ENCODE measurements at places on chromosomes 7 and 10. TPM values are rescaled to one million over a fixed set of nuclear protein-coding genes. Genes with fewer than 3 reads are reported as not detected.

Gene BMPER
- total RNA-seq = 0.20 TPM

Gene PMS2
- total RNA-seq = 18.4 TPM

Gene TMEM225B
- total RNA-seq = not detected

Gene EN2
- 0.15 TPM for total RNA-seq

Gene PDGFA
- 34.3 TPM for total RNA-seq

Gene RBM20
- 0.17 TPM for total RNA-seq

Gene THSD7A
- total RNA-seq = 0.88 TPM

Gene HOXA11
- not detected for total RNA-seq

Gene FAM107B
- total RNA-seq = 24.5 TPM

Gene CFTR
- total RNA-seq = 1.1 TPM

DNA sequence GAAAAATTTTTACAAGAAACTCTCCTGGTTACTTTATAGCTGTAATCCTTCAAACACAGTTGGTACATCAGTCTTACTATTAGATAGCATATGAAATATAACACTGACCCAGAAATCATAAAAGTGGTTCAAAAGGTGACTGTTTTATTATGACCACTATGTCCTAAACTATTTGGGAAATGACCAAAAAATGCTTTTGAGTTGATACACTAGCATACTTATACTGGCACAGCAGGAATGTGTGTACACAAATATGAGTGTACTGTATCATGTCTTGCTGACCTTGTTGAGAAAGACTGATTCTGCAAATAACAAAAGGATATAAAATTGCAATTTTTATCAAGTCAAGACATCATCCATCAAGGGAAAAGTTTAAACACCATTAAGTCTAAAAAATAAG lies 24.3 kb downstream of the CSTF2T start:
- no peaks in the 10 kb centered on the region for H3K36me3 ChIP-seq
- no peak overlapping the region for H3K27ac ChIP-seq
- no peaks in the 10 kb centered on the region for H3K27me3 ChIP-seq
- no peaks in the 10 kb centered on the region for H3K4me1 ChIP-seq
- no peak overlapping the region for H3K4me3 ChIP-seq

- peaks cover 8% of the 10 kb centered on the region for H3K27me3 ChIP-seq
- H3K36me3 ChIP-seq = no peaks in the 10 kb centered on the region
- H3K4me1 ChIP-seq = peaks cover 6% of the 10 kb centered on the region
- peak overlapping the region; percentile 79 for H3K4me3 ChIP-seq
- no peak overlapping the region for H3K27ac ChIP-seq
- peak; percentile 68 for DNase-seq
Measured at GRCh38 chr7:26857506-26858240, 6.7 kb downstream of the SKAP2 start.

DNA sequence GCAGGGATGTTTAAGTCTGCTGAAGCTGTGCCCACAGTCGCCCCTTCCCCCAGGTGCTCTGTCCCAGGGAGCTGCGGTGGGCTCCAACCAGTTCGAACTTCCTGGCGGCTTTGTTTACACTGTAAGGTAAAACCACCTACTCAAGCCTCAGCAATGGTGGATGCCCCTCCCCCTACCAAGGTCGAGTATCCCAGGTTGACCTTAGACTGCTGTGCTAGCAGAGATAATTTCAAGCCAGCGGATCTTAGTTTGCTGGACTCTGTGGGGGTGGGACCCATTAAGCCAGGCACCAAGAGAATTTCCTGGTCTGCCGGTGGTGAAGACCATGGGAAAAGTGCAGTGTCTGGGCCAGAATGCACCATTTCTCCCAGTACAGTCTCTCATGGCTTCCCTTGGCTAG lies 56.0 kb downstream of the CCDC7 start:
- DNase-seq = peak; percentile 37
- H3K4me1 ChIP-seq = no peaks in the 10 kb centered on the region
- H3K4me3 ChIP-seq = no peak overlapping the region
- no peaks in the 10 kb centered on the region for H3K27me3 ChIP-seq

- no peak overlapping the region for H3K27ac ChIP-seq
- peak overlapping the region; percentile 71 for H3K4me3 ChIP-seq
- H3K27me3 ChIP-seq = peaks cover 89% of the 10 kb centered on the region
- H3K4me1 ChIP-seq = no peaks in the 10 kb centered on the region
- DNase-seq = no peak
- no peaks in the 10 kb centered on the region for H3K36me3 ChIP-seq
Measured at GRCh38 chr10:117547016-117547715, 4.6 kb downstream of the EMX2 start.

DNA sequence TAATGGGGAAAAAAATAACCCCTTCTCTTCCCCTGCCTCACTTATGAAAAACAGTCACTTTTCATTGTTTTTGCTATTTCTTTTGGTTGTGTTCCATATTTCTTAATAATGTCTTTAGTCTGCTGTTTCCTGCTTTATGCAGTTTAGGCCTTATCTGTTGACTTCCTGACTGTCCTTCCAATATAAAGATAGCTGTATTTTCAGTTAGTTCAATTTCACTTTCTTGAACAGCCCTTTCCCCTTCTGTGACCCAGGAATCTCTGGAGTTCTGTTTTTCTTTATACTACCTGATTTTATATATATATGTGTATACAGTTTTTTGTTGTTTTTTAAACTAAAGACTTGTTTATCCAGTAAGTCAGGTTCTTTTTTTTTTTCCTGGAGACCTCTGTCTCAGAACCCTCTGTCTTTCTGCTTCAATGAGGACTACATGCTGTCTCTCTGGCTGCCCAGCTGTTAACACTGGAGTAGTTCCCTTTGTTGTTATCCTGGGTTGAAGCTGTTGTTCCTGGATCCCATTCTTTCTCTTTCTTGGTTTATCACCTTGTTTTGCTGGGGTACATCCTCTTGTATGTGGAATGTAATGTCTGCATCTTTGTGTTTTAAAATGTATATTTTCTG lies 87.2 kb downstream of the GSDME start:
- H3K36me3 ChIP-seq = peaks cover 29% of the 10 kb centered on the region
- DNase-seq = no peak
- H3K27me3 ChIP-seq = no peaks in the 10 kb centered on the region
- H3K4me3 ChIP-seq = no peak overlapping the region
- no peak overlapping the region for H3K27ac ChIP-seq

DNA sequence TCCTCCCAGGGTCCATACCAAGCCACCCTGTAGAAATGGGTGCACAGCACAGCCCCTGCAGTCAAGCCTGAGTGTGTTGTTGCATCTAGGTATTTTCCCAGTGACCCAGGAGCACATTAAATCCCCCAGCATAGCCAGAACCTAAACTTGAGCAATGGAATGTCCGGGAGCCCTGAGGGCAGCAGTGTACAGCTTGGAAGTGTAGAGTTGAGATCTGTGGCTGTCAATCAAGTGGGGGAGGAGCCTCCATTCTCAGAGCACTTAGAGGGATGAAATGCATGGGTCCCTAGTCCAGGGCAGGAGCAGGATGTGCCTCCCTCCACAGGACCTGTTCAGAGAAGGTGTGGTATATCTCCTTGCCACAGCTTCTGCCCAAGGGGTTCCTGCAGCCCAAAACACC lies 885.1 kb downstream of the CCSER2 start:
- H3K27ac ChIP-seq = no peak overlapping the region
- H3K4me3 ChIP-seq = no peak overlapping the region
- no peaks in the 10 kb centered on the region for H3K4me1 ChIP-seq
- H3K27me3 ChIP-seq = no peaks in the 10 kb centered on the region
- no peaks in the 10 kb centered on the region for H3K36me3 ChIP-seq

DNA sequence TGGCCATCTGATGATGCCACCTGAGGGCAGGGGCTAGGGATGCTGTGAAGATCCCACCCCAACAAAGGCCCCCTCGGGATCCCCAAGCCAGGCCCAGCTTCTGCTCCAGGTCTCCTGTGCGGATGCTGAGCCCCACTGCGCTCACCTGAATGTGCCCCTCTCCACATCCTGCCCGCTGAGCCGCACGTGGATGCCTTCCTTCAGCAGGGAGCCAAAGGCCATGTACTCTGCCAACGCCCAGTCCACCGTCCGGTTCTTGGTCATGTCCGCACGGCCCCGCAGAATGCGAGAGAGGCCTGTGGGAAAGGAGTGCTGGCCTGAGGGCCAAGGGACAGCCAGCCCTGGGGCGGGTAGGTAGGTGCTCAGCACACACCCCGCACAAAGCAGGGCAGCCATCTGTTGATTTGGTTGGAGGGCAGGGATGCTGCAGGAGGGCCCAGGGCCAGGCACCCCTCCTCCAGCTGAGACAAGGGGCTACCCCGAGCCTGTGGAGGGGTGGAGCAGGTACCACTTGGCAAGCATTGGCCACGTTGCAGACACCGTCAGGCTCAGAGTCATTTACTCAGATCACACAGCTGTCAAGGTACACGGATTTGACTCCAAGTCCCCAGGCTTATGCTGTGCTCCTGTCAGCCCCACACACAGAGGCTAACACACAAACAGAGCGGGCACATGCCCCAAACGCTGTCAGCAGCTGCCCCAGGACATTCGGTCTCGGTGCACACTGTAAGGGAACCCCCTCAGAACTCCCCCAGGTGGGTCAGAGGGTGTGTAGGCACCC lies 19.2 kb downstream of the OGDHL start:
- H3K4me3 ChIP-seq = no peak overlapping the region
- no peak overlapping the region for H3K27ac ChIP-seq
- H3K36me3 ChIP-seq = peaks cover 9% of the 10 kb centered on the region
- no peaks in the 10 kb centered on the region for H3K27me3 ChIP-seq
- peak; percentile 22 for DNase-seq

DNA sequence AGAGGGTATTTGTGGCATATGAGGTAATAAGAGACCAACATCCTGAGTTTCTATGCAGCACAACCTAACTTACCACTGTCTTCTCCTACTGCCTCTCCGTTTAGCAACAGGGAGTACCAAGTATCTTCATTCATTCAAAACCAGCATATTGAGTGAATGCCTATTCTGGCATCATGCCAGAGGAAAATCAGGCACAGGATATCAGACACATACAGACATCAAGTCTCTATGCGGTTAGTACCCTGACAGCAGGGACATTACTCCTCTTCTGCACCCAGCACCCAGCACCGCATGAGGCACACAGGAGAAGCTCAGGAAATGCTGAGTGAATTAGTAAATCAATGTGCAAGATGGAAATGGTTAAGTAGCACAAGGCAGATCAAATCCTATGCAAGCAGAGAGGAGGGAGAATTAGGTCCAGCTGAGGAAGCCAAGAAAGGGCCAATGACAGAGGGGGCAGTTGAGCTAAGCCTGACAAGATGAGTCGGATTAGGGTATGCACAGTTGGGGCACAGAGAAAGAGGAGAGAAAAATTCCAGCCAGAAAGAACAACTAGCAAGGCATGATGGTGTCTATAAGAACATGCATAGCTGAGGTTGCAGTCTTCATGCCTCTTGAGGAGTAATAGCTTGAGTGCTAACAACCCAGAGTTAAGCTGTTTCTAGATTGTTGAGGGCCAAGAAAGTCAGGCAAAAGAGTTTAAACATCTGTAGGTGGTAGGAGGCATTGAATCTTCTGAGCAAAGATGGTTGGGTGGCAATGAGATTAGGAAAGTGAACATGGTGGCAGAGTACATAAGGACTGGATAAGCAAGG lies 146.0 kb downstream of the PLXNA4 start:
- H3K4me3 ChIP-seq = no peak overlapping the region
- no peaks in the 10 kb centered on the region for H3K4me1 ChIP-seq
- DNase-seq = no peak
- no peaks in the 10 kb centered on the region for H3K36me3 ChIP-seq
- H3K27me3 ChIP-seq = no peaks in the 10 kb centered on the region

DNA sequence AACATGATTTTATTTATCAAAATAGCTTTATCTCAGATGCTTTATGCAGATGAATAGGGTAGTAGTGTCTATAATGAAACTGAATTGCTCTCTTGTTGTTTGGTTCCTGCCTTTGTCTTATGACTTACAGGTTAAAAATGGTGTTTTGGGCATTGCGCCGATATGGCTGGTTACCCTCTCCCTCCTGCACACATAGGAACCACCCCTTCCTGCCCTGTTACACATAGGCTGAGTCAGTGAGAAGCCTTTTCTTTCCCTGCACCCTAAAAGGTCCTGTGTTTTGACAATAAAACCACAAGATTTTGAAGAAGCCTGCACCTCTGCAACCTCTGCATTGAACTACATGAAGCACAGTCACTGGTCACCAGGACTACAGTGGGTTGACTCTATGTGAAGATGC lies 655.8 kb upstream of the ANKRD30A start:
- no peak for DNase-seq
- no peak overlapping the region for H3K27ac ChIP-seq
- H3K4me1 ChIP-seq = no peaks in the 10 kb centered on the region
- H3K36me3 ChIP-seq = peaks cover 4% of the 10 kb centered on the region
- H3K27me3 ChIP-seq = no peaks in the 10 kb centered on the region

DNA sequence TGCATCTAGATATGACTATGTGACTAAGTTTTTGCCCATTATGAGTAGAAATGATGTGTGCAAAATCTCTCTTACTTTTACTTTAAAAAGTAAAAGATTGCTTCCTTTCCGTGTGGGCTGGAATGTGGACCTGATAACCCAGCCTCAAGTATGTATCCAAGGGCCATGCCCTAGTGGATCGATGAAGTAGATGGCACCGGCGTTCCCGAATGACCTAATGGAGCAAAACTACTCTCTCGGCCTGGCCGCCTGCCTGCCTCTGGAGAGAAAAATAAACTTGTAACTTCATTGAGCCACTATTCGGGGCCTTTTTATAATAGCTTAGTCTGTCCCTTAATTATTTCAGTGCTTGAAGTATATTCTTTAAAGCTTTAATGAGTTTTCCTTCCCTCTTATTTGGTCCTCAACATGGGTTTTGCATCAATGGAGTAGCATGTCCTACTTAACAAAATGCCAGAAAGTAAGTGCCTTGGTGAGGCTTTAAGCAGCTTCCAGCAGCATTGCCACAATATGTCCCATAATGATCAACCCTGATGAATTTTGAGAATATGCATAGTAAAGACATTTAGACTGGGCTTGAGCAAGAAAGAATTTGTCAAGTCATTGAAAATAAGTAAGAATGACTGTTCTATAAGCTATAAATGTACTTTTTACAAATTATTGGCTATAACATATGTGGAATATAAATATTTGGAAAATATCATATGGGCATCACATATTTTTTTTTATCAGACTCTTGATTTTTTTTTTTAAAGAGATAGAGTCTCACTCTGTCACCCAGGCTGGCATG lies 61.4 kb downstream of the PLXDC2 start:
- H3K27me3 ChIP-seq = no peaks in the 10 kb centered on the region
- H3K27ac ChIP-seq = no peak overlapping the region
- no peak for DNase-seq
- peaks cover 3% of the 10 kb centered on the region for H3K4me1 ChIP-seq
- no peak overlapping the region for H3K4me3 ChIP-seq

DNA sequence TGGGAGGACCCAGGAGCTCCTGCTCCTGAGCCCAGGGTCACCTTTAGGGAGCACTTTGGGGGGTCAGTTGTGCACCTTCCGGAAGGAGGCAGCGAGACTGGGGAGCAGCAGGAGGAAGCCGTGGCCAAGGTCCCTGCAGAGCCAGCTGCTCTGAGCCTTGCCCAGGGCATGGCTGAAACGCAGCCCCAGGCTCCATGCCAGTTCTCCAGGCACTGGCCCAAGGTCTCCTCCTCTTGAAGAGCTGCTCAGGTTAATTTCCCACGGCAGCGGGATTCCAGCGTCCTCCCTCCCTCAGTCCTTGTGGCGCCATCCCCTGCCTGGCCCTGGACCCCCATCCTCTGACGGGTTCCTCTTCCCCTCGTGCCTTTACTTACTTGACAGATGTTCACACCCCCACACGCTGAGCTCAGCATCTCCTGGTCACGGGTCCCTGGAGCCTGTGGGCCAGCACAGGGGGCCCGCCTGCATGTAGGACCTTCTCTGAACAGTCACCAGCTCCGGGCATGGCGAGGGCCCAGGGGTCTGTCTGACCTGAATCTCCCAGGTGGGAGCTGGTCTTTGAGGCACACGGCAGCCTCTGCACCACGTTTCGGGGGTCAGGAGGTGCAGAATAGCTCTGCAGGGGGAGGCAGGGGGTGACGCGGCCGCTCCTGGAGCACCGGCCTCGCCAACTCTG lies 16.7 kb upstream of the CFAP46 start:
- H3K36me3 ChIP-seq = no peaks in the 10 kb centered on the region
- H3K4me1 ChIP-seq = no peaks in the 10 kb centered on the region
- peak; percentile 23 for DNase-seq
- no peaks in the 10 kb centered on the region for H3K27me3 ChIP-seq
- no peak overlapping the region for H3K4me3 ChIP-seq
- no peak overlapping the region for H3K27ac ChIP-seq

All from H9 (cell line).